Pulmonary artery endothelial cell (primary cell): ENCODE measurements at places on chromosomes 4 and X.

- DNase-seq = no peak
These were observed 2.8 kb downstream of the SFRP2 start for GRCh38 chr4:153785910-153786721.

- no peak for DNase-seq
These were observed 32.7 kb upstream of the LIMCH1 start for GRCh38 chr4:41505161-41505661.

- DNase-seq = no peak
These were observed 94.7 kb upstream of the NAP1L5 start for GRCh38 chr4:88792268-88792781.

DNA sequence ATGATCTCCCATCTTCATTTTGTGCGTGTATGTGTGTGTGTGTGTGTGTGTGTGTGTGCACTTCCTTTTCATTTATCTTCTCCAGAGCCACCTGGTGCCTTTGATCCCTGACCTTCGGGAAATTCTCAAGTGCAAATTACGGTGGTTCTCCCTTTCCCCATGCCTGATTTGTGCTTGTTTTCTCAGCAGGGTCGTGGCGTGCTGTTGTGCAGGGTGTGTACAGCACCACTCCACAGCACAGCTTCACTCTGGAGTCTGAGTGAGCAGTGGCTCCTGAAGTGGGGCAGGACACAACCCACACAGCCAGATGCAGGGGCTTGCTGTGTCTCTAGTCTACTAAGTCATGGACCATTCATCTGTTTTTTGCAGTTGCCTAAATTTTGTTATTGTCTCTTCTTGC lies 114.2 kb upstream of the TBC1D9 start:
- DNase-seq = no peak

DNA sequence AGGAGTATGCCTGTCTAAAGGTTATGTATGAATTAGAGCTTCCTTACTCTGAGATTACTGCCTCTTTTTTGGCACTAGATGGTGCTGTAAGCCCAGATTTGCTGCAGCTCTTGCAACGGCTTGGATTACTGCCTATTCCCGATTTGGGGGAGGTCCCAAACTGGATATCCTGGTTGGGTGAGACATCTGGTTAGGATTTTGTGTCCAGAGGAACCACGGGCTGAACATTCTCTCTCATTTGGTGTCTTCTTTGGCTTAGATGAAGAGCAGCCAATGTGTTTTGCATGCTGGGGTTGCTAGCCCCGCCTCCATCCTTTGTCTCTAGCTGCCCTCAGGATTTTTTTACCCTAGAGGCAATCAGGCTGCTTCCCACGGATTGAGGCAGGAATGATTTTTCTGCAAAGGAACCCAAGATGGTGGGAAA lies 31.9 kb downstream of the F8A1 start:
- DNase-seq = peak; percentile 2

- DNase-seq = no peak
These were observed 14.5 kb downstream of the LNX1 start for GRCh38 chr4:53576676-53577372.

DNA sequence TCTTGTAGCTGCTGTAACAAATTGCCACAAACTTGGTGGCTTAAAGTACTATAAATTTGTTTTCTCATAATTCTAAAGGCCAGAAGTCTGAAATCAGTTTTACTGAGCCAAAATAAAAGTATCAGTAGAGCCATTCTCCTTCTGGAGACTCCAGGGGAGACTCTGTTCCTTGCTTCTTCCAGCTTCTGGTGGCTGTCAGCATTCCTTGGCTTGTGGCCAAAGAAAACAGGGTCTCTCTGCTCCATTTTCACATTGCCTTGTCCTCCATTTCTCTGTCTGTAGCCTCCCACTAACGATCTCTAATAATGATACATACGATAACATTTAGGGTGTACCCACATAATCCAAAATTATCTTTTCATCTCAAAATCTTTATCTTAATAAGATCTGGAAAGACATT lies 200.4 kb downstream of the MAB21L2 start:
- no peak for DNase-seq

GRCh38 chr4:100510551-100510950 lies 7.3 kb downstream of the EMCN start:
- DNase-seq = no peak

DNA sequence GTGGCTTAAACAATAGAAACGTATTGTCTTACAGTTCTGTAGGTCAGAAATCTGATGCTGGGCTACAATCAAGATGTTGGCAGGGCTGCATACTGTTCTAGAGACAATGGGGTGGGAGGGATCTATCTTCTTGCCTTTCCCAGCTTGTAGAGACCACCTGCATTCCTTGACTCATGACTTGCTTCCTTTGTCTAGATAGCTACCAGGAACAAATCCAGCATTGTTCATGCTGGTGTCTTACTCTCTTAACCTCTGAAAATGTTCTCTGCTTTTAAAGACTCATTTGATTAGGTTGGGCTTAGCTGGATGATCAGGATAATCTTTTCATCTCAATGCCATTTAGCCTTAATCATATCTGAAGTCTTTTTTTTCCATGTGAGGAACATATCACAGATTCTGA lies 169.0 kb downstream of the ZNF330 start:
- no peak for DNase-seq

DNA sequence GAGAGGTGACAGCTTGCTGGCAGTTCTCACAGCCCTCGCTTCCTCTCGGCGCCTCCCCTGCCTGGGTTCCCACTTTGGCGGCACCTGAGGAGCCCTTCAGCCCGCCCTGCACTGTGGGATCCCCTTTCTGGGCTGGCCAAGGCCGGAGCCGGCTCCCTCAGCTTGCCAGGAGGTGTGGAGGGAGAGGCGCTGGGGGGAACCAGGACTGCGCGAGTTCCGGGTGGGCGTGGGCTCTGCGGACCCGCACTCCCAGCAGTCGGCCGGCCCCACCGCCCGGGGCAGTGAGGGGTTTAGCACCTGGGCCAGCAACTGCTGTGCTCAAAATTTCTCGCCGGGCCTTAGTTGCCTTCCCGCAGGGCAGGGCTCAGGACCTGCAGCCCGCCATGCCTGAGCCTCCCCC lies 47.0 kb upstream of the PTPN13 start:
- no peak for DNase-seq

DNA sequence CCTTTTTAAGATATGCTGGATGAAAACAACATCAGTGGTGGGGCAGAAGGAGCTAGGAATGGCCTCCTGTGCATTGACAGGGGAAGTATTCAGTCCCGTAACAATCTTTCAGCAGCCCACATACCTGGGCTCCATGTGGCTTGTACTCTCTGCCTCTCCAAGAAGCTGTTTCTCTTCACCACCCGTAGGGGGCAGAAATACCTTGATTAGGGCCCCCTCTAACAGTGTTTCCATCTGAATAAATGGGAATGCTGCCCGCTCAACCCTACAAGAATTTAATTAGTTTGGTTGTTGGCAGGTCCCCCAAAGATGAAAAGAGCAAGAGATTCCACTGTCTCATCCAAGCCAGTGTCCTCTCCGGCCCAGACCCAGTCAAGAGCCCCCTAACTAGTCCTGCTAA lies 155.2 kb downstream of the SMIM20 start:
- no peak for DNase-seq

DNA sequence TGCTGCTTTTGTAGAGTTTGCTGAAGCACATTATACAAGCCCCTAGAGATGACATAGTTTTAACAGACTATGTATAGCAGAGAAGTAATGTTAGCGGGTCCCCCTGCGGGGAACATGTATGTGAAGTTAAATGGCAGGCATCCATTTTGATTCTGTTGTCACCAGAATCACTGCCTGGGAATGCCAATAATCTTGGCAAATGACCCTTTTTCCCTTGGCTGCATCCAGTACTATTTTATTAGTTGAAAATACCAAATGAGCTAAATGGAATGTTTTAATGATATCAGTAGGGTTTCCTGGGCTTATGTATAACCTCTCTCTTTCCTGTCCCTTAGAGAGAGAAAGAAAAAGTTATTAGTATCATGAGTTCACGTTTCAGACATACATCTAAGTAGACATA lies 93.6 kb downstream of the LIMCH1 start:
- DNase-seq = no peak

DNA sequence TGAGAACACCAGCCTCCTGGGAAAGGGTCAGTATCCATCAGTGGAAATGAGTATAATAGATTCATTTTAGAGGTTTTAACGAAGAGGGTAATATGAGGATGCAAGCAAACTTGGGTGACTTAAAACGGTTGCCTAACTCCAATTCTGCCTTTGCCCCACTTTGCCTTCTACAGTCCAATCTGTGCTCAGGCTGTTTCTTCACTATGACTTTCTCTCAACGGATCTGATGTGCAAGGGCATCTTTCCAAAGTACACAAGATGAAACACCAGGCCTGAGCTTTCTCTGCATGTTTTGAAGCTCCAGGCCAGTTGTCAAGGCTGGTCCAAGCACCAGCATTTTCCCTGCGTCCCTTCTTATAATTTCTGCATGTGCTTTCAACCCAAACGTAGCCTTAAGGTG lies 68.0 kb upstream of the TMEM164 start:
- no peak for DNase-seq

DNA sequence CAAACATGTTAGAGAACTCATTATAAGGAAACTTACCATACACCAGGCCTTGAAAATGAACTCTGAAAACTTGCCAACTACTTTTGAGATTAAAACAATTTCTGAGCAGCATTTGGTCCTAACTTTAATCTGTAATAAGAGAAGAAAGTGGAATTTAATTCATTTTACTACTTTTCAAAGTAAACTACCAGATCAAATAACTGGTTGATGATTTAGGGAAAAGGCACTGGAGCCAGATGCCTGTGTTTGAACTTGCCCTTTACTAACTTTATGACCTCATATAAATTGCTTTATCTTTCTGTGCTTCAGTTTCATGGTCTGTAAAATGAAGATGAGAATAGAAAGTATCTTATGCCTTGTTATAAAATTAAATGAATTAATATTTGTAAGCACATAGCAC lies 159.9 kb upstream of the PCDH18 start:
- no peak for DNase-seq

GRCh38 chr4:39883646-39884045 lies 94.1 kb downstream of the PDS5A start:
- DNase-seq = no peak

GRCh38 chr4:94469221-94469784 lies 17.6 kb downstream of the PDLIM5 start:
- no peak for DNase-seq

DNA sequence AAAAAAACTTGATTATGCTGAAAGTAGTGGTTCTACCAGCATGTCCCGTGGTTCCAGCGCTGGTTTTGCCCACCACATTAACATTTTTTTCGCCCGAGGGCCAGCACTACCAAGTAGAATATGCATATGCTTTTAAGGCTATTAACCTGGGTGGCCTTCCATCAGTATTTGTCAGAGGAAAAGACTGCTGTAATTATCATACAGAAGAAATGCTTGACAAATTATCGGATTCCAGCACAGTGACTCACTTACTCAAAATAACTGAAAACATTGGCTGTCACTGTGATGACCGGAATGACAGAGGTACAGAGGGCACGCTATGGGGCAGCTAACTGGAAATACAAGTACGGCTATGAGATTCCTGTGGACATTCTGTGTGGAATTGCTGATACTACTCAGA lies 34.6 kb downstream of the PRPS2 start:
- peak; percentile 30 for DNase-seq

DNA sequence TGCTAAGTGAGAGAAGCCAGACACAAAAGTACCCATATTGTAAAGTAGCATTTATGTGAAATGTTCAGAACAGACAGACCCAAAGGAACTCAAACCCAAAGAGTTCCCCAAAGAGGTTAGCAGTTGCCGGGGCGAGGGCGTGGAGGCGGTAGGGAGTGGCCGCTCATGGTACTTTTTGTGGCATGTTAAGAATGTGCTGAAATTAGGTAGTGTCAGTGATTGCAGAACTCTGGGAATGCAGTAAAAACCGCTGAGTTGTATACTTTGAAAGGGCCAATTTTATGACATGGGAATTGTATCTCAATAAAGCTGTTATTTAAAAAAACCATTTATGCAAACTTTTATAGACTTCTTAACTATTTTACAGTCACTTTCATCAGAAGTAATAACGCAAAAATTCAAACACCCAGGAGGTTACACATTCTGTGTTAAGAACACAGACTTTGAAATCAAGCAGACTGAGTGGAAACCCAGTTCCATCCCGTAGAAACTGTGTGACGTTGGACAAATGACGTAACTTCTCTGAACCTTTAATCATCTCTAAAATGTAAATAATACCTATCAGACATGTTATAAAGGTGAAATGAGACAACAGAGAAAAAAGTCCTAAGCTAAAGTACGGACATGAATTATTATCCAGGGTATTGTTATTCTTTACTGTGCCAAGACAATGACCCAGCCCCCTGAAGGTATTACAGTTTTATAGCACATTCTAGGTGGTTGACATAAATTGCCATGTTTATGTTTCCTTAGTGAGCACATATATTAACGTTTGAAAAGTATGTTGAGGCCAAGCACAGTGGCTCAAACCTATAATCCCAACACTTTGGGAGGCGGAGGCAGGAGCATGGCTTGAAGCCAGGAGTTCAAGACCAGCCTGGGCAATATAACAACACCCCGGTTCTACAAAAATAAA lies 19.7 kb downstream of the ZFP42 start:
- no peak for DNase-seq

DNA sequence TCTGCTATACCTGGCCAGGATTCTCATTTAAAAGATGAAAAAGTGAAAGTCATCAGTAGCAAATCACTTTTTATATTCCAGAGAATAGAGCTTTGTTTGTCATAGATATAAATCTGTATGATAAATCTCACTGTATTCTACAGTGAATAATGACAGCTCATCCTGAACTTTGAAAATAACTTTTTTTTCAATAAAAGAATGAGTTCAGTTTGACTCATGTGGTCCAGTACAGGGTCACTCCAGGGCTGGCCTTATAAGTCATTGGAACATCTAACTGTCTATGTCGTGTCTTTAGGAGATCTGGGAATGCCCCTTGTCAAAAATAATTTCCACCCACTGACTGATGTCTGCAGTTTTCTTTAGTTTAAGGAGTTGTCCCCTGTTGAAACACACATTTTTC lies 18.5 kb upstream of the CXCL8 start:
- no peak for DNase-seq
